ENCODE measurements at places on chromosomes 3 and 15.

DNA sequence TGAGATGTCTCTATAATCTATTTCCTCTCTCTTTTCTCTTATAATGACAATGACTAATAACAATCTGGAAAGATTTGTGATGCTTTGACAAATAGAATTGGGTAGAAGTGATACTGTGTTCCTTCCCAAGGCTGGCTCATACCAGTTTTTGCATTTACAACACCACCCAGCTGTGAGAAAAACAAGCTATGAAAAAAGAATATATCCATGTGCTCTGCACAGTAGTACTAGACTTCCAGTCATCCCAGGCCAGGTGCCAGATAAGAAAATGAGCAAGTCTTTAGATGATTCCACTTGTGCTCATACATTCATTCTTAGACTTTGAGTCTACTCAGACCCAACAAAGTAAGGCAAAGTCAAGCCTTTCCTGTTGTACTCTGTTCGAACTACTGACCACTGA lies 350.2 kb upstream of the POU1F1 start:
- no peak for DNase-seq

- no peak for DNase-seq
Measured at GRCh38 chr3:195853036-195853435, 41.3 kb upstream of the MUC4 start.

DNA sequence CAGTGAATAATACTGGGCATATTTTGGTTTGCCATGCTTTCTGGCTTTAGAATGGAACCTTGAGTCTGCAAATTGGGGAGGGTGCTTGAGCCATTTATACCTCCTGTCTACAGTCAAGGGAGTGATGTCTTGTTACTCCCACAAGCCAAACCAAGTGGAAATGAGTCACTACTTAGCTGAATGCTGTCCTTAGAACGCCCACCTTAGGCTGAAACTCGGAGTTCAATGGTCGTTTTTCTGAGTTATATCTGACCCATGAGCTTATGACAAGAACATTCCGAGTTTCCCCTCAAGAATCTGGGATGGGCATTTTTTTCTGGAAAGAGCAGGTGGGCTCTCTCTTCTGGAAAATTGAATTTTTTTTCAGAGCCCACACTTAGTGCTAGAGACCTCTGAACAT lies 17.4 kb upstream of the CLDN18 start:
- DNase-seq = no peak

GRCh38 chr15:60407415-60407805 lies 9.6 kb upstream of the ANXA2 start:
- DNase-seq = peak; percentile 89

DNA sequence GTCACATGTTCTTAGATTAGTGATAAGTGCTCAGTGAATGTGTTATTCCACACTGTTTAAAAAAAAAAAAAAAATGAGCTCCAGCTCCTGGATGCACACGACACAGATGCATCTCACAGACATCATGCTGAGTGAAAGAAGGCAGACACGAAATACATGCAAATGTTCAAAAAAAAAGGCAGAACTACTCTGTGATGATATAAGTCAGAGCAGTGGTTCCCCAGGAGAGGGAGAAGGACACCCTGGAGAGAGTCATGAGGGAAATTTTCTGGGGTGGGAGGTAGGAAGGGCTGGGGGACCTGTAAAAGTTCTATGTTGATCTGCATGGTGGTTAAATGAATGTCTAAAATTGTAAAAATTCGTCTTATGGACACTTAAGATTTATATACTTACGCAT lies 4.3 kb downstream of the CSRNP1 start:
- DNase-seq = peak; percentile 92

GRCh38 chr15:101189409-101190091 lies 62.3 kb downstream of the CHSY1 start:
- DNase-seq = no peak

GRCh38 chr15:39588531-39589192 lies 7.8 kb downstream of the THBS1 start:
- no peak for DNase-seq

Data from suppressor macrophage treated with lipopolysaccharide for 1 hour (primary cell).